Lung (tissue), 17 donors: ENCODE measurements at places on chromosomes 2 and 18. TPM values are rescaled to one million over a fixed set of nuclear protein-coding genes. Genes with fewer than 3 reads are reported as not detected.

The RSAD2 gene
- 3.3 TPM for polyA plus RNA-seq

The ST8SIA5 gene
- polyA plus RNA-seq: 0.08 TPM

The DSG3 gene
- polyA plus RNA-seq: 0.09 TPM

The FIGLA gene
- not detected for polyA plus RNA-seq

The SNORC gene
- polyA plus RNA-seq: 1.6 TPM

The ZNF2 gene
- 1.8 TPM for polyA plus RNA-seq

GRCh38 chr2:44692821-44693220, 248.7 kb upstream of the SIX3 start:
- DNase-seq: no peak

DNA sequence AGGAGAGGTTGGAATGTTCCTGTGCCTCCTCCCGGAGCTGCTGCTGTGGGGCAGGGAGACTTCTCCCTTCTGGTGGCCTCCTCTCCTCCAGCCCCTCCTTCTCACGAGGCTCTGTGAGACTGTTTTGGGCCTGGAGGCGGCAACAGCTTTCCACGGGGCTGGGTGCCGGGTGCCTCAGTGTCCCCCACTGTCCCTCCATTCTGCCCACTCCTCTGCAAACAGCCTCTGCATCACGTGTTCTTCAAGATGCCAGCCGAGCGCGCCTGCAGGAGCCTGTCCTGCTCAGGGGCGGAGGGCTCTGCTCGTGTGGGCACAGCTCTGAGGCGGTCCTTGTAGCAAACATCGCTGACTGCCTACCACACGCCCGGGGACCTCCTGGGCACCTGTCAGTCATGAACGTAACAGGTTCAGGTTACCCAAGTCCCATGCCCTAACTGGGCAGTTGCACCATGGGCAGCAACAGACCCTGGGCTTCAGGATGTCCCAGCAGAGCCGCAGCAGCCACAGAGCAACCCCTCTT, 70.8 kb downstream of the RRM2 start:
- DNase-seq: no peak

DNA sequence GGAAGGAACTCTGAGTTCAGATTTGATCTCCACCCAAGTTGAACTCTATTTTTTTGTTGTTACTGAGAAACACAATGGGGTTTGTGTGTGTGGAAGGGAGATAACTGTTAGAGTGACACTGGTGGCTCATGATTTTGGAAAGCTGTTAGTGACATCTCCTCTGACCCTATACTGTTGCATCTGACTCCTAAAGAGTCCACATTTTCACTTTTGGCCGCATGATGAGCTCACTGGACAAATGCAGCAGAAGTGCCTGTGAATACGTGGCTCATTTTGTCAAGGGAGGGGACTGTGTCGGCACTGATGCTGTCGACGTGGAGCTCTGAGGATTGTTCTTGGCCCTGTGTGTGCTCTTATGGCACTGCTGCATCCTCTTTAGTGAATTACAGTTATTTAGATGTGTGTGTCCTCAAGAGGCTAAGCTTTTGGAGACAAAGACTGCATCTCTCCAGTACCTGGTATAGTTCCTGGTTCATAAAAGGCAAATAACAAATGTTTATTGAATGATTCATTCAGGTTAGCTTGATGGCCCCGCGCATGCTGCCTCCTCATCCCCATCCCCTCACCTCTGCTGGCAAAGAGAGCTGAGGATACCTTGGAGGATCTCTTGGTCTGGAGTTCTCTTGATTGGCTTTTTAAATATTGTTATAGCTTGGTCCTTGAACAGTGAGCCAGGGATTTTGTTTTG, 135.4 kb downstream of the PHLPP1 start:
- DNase-seq: peak; percentile 13

DNA sequence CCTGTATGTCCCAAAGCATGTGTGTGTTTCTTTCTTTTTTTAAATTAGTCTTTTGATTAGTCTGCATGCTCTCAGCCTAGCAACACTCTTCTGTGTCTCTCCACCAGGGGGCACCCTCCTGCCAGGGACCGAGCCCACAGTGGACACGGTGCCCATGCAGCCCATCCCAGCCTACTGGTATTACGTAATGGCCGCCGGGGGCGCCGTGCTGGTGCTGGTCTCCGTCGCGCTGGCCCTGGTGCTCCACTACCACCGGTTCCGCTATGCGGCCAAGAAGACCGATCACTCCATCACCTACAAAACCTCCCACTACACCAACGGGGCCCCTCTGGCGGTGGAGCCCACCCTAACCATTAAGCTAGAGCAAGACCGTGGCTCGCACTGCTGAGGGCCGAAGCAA, 93.8 kb downstream of the NRP2 start:
- no peak for DNase-seq

DNA sequence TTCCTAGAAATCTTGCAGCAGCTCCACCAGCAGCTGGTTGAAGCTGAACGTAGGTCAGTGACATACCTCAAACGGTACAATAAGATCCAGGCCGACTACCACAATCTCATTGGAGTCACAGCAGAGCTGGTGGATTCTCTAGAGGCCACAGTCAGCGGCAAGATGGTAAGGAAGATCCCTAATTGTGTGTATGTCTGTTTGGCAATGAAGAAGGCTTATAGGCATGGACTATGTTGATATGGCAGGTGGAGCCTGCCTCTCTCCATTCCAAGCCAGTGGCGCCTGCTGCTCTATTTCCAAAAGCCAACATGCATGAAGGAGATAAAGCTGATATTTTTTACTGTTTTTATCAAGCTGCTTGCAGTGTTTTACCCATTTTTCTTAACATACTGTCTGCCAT, 36.8 kb downstream of the ARMC9 start:
- DNase-seq: no peak

DNA sequence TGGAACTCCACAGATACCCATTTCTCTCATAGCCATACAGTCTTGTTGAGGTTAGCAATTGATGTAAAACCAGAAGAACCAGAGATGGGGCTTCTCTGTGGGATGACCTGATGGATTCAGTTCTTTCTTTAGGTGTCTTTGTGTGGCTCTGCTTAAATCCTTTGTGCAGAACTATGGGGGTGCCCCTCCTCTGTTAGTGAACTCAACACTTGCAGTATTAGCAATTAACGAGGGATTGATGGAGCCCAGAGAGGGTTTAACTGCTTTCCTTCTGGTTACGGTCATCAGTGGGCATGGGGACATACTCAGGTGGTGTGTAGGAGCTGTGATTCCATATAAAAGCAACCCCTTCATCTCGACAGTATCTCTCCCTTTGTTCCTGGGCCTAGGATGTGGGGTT, 406.8 kb upstream of the FAM98A start:
- no peak for DNase-seq

GRCh38 chr2:88117973-88118372, 9.9 kb downstream of the FABP1 start:
- no peak for DNase-seq

DNA sequence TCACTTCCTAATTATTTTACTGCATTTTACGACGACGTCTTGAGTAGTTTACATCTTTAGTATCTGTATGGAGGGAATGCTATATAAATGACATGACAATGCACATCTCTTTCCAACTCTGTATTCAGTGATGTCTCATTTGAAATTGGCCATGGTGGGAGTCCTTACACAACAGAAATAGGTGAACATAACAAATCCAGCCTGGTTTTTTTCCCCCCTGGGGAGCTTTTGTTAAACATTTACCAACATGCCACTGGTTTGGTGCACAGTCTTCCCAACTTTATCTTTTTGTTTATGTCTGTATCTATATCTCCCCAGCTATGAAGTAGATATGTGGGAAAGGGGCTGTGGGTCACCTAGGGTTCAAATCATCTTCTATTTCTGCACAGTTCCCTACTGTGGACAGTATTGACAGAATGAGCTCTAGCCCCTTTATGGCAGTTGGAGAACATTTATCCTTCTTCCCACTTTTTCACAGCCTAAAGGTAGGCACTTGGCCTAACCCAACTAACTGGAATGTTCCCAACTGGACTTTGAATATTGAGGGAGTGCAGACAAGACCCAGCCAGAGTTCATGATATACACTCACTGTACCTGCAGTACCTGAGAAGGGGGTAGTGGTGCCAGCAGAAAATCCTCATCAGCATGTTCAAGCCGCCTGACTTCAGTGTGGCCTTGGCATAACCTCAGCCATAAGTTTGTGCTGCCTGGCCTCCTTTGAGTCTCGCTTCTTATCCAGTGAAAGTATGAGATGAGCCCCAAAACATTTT, 5.7 kb upstream of the RTKN start:
- no peak for DNase-seq

GRCh38 chr2:127400897-127401756, 13.4 kb upstream of the MAP3K2 start:
- DNase-seq: peak; percentile 45

DNA sequence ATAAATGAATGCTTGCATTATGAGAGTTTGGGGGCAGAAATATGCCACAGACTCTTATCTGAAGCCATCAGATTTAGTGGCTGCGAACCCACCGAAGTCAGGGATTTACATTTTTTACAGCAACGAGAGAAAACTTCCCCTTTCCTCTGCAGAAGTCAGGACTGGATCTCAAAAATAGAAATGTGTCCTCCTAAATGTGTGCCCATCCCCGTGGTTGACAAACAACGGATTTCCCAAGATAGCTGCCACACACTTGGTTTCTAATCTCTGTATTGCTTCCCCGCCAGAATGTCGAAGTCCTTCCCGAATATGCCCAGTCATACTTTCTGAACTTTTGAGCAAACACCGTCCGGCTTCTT, 879 bp upstream of the ADAM23 start:
- no peak for DNase-seq

GRCh38 chr18:35973650-35974049, 1.2 kb downstream of the RMP24 start:
- DNase-seq: no peak

DNA sequence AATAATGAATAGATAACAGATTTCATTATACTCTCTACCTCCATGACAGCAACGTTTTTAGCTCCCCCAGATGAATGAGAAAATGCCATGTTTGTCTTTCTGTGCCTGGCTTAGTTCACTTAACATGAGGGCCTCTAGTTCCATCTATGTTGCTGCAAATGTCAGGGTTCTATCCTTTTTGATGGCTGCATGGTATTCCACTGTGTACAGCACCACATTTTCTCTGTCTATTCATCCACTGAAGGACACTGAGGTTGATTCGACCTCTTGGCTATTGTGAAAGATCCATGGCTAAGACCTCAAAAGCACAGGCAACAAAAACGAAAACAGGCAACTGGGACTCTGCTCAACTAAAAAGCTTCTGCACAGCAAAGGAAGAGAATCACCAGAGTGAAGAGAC, 264.6 kb downstream of the HDAC4 start:
- DNase-seq: no peak
